ENCODE measurements at places on chromosomes 1 and 21.

- no peak for DNase-seq
These were observed 42.7 kb downstream of the FAAP20 start for GRCh38 chr1:2151911-2152310.

DNA sequence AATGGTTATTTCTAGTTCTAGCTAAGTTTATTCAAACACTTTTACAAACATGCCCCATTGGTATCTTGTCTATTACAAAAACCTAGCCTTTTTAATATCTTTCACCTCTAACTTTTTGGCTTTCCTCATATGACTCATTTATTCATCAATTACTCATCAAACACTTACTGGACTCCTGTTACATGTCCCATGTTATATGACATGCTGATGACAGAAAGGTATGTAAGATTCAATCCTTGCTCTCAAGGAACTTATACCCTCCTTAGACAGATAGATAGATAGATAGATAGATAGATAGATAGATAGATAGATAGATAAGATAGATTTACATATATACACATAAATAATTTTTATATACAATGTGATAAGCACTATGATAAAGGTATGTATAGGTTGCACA is 33.9 kb upstream of the INSL5 start:
- no peak for DNase-seq

DNA sequence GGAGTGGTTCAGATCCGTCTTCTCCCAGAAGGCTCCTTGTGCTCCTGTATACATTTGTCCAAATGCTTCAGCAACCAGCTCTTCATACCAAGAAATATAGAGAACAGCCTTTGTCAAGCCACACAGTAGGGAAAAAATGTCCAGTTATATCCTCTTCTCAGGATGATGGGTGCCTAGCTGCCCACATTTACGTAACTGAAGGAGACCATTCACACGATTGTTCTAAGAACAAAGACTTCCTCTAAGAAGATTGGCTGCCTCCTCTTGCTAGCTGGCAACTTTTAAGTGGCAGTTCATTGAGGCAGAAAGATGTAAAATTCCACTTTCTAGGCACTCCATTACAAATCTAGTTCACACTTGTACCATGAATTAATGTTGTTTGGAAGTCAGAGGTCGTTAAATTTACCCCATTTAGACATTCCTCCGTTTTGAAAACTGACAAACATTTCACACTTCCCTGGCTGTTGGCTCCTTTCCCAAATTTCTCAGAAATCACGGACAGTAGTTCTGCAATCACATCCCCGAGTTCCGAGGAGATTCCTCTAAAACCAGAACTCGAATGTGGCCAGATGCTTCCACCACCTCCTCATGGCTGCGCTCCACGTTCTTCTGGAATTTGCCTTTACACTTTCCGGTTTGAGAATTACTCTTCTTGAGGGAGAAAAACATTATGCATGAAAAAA is 45.6 kb upstream of the CSF1 start:
- no peak for DNase-seq

GRCh38 chr1:184053881-184054280 is 2.4 kb downstream of the TSEN15 start:
- no peak for DNase-seq

GRCh38 chr1:33686551-33686950 is 177.3 kb upstream of the HMGB4 start:
- no peak for DNase-seq

- DNase-seq = no peak
These were observed 520.5 kb downstream of the SMYD3 start for GRCh38 chr1:245986404-245987218.

DNA sequence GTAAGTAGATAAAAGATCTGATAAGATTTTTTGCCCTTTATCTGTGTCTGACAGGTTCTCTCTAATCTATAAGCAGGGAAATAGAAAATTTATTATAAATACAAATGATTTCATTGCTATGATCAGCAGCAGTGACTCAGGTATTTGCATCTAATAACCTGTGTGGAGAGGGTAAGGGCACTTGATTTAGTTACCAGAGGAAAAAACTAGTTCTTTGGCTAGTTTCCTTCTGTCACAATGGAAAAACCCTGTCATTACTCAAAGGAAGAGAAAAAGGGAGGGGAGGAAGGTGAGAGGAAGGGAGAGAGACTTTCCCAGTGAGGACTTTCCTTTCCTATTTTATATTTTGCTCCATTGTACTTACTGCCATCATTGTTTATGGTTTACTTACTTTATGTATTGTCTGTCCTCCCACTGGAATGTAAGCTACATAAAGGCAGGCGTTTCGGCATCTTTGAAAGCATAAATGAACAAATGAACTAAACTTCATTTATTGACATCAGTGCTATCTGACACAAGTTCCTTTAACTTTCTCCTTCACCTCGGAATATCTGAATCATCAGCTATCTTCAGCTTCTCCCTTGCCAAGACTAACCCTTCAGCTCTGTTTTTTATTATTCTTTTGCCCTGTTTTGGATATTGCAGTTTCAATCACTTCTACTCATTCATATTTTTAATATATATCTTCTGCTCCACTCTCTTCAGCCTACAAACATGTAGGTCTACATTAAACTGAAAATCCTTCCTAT is 34.9 kb downstream of the WDR3 start:
- no peak for DNase-seq

- no peak for DNase-seq
These were observed 38.0 kb upstream of the PRMT6 start for GRCh38 chr1:107018445-107018844.

DNA sequence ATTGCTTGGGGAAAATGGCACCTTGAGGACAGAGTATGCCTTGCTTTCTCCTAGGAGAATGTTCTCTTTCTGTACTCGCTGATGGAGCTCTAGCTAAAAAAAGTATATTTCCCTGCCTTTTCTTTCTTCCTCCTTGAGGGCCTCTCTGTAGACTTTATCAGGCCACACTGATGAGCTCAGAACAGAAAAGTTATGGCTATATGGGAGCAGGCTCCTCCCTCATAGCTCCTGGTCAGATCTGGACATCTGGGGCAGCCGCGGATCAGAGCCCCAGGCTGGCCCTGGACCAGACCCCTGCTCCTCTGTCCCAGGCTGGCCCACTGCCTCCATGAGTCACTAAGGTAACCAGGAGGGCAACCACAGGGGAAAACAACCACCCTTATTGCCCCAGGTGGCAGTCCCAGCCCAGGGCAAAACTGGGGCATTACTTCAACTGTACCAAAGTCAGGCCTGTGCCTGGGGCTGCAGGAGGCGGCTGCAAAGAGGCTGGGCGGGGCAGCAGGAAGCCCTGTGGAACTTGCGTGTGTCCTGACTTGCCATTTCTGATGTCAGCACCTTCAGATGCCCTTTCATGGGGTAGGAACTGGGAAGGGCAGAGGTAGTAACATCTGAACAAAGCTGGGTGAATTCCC is 26.3 kb upstream of the ZNF648 start:
- no peak for DNase-seq

- DNase-seq = peak; percentile 41
These were observed 93.3 kb upstream of the CD1D start for GRCh38 chr1:158087320-158087927.

DNA sequence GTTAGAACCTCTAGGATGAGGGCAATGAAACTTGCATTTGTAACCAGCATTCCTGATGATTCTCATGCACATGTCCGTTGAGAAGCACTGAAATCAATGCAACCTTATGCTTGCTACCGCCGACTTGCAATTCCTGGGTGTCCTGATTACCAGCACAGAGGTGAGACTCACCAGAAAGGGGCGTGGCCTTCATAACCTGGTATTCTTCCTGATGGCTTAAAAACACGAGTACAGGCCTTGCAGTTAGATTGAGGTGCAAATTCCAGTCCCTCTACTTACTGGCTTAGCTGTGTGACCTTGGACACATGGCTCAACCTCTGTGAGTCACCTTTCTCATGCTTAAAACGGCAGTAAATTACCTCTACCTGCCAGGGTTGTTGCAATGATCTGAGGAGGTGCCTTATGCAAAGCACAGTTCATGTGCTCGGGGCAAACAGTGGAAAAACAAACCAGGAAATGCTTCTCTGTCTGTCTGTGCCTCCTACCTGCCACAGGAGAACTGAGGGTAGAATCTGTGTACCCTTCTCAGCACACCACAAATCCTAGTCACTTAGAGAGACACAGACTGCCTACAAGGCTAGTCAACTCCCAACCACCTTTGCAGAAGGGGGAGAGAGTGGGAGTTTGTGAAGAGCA is 39.1 kb upstream of the ECE1 start:
- DNase-seq = no peak

DNA sequence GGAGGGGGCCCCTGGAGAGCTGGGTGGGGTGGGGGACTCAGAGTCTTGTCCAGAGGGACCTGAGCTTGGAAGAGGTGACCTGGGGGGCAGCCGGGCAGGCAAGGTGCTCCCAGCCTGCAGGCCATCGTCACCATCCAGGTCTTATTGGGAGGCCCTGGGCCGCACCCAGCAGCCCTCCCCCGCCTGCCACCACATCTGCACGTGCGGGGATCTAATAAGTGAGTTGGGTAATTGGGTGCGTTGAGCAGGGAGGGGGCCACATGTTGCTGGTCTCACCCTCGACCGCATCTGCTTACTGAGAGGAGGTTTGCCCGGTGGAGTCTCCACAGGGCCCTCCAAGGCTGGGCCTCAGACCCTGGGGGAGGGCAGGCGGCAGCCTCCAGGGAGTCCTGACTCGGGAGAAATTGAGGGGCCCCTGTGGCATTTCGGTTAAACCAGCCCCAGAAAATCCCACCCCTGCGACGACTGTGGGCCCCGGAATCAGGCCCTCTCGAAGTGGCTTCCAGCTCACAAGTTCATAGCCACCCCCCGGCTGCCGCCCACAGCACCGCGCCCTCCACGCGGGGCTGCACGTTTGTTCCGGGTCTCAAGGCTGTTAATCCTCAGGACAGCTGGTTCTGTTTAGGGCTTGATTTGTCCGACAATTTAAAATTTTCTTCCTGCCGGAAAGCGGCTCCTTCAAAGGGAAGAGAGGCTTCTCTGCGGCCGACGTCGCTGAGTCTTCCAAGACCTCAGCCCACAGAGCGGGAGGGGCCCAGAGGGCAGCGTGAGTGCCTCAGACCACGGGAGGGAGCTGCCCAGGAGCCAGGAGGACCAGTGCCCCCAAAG is 14.7 kb upstream of the COL6A2 start:
- DNase-seq = no peak

- no peak for DNase-seq
These were observed 274.4 kb downstream of the MATN1 start for GRCh38 chr1:30449003-30449402.

DNA sequence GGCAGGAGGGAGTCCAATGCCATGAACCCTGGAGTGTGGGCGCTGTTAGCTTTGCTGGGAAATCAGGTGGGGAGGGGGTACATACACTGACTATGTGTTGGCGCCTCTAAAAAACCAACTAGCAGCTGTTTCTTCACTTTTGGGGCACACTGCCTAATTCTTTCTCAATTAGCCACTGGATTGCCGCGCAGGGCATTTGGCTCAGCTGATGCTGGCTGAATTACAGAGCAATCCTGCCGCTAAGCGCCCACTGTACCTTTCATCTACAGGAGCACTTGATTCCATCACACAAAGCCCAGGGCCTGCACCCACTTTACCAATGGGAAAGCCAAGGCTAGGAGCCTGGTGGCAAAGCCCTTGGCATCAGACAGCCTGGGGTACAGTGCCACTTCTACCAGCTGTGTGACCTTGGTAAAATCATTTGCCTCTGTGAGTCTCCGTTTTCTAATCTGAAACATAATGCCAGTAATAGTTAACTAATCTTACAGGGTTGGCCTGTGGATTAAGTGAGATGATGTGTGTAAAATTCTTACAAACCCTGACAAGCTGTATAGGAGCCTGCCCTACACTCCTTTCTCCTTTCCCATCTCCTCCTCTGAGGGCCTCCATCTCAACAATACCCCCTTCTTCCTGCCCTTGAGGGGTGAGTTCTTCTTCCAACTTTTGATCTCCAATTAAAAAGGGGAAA is 59.0 kb downstream of the UBE2T start:
- no peak for DNase-seq

DNA sequence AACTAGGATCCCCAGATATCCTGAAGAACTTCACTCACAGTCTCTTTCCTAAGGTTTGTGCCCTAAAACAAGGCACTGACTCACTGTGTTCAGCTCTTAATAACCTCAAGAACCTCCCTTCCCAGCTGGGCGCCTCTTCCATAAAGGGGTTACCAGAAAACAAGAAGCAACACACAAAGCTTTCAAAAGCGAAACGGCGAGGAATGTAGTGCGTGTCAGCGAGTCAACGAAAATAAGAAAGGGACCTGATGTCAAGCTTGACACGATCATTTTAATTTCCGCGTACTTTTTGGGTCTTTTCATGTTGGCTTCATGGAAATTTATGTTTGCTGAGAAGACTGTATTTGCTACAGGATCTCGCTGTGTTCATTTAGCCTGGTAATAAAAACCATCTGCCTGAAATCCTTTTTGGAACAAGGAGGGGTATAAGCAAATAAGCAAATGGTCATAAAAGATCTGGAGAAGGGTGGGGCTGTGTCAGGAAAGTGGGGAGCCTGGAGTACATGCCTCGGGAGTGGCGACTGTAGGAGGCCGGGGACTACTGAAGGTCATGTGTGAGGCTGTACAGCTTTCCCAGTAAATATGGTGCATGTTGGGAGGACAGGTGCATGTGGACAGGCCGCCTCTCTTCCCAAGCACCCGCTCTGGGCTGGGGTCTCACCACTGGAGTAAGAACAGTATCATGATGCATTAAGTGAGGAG is 11.4 kb upstream of the CLDN14 start:
- no peak for DNase-seq

GRCh38 chr1:56302878-56303277 is 276.5 kb downstream of the PLPP3 start:
- DNase-seq = no peak

GRCh38 chr1:12692967-12693782 is 22.7 kb upstream of the AADACL3 start:
- DNase-seq = no peak

GRCh38 chr1:206021626-206022365 is 1.9 kb downstream of the CTSE start:
- no peak for DNase-seq

DNA sequence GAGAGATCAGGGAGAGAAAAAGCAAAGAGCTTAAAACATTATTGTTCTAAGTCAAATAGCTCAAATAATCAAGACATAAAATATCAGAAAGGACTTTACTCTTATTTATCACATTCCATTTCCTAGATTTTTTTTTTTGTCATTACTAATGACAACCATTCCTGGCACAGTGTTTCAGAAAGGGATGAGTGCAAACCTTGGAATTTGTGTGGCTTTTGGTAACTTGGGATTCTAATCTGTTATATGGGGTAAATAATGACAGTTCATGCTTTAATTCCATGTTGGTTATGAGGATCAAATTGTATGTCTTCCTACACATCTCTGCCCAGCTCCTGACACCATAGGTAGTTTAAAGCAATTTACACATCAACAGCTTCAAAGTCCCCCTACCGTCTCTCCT is 358.4 kb upstream of the ADGRL4 start:
- DNase-seq = no peak

- no peak for DNase-seq
These were observed 155.8 kb upstream of the UBE2U start for GRCh38 chr1:64047549-64047996.

- DNase-seq = no peak
These were observed 136.4 kb downstream of the SETD4 start for GRCh38 chr21:35923971-35924370.

Measured in CD4-positive, alpha-beta T cell treated with Interleukin-4 for 1 hour (primary cell).